ENCODE measurements at places on chromosomes 16 and 17.
A peak's percentile ranks its signal among the peaks of the same experiment; 100 is the strongest.

DNA sequence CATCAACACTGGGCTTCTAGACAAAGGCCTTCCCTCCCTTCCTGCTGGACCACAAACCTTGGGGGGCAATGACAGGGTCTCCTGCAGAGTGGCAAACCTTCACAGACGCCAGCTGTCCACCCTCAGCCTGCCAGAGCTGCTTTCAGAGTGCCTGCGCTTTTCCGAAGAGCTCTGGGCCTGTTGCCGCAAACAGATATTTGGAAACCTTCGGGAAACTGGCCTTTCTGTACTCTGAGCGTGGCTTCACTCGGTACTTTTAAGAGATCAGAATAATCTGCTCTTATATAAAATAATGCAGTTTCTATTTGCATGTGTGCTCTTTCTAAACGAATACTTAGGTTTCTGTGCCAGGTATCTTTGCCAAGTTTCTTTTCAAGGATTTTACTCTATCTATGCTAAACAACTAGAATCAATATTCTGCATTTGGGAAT, 152.1 kb upstream of the CHMP6 start:
- no peak for DNase-seq

DNA sequence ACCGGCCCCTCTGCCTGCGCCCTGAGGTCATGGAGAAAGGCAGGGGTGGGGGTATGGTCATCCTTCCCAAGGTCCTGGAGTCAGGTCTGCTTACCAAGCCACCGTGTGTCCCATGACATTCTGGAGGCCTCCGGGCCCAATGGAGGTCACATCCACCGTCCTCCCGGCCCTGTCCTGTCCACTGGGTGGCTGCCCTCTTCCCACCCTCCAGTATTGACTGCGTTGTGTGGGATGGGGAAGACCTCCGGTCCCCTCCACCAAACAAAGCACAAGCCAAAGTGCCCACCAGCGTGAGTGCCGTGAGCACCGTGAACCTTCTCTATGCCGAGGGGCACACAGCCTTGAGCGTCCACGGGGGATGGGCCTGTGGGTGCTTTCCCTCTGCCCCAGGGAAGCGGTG, 37.2 kb downstream of the LMF1 start:
- no peak for DNase-seq

- DNase-seq: peak; percentile 41
Measured at GRCh38 chr16:526181-527014, 1.1 kb upstream of the CAPN15 start.

GRCh38 chr17:7650509-7651096, at the start of gene ATP1B2:
Gene ATP1B2, plus strand, starts transcription at chr17:7650926. Its CDS starts 593 bp downstream, at chr17:7651519.
- DNase-seq: peak; percentile 8

DNA sequence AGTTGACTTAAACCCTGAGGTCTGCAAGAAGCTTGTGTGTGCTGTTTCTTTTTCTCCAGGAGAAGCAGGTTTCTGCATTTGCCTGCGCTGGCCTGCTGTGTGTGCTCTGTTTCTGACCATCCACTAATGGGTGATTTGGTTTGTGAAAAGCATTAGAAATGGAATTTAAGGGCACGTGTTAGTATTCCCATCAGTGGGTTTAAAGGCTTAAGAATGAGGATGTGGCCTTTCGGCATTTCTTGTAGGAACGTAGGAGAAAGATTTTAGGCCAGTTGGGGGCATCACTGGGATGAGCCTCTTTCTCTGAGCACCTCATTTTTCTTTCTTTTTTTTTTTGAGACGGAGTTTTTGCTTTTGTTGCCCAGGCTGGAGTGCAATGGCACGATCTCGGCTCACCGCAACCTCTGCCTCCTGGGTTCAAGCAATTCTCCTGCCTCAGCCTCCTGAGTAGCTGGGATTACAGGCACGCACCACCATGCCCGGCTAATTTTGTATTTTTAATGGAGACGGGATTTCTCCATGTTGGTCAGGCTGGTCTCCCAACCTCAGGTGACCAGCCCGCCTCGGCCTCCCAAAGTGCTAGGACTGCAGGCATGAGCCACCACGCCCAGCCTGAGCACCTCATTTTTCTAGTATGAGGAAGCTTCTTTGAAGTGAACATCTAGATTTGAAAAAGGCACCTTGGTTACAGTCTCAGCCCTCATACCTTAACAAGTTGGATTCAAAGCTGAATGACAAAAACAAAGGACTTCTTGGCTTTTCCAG, 110.3 kb downstream of the BANP start:
- DNase-seq: no peak

- no peak for DNase-seq
Measured at GRCh38 chr16:22117609-22118008, 25.3 kb downstream of the VWA3A start.

- DNase-seq: no peak
Measured at GRCh38 chr16:66326991-66327513, 39.4 kb upstream of the CDH5 start.

GRCh38 chr16:12323007-12323758, 346.6 kb downstream of the SNX29 start:
- DNase-seq: peak; percentile 17

- DNase-seq: no peak
Measured at GRCh38 chr17:76575570-76575969, 10.1 kb downstream of the ST6GALNAC2 start.

DNA sequence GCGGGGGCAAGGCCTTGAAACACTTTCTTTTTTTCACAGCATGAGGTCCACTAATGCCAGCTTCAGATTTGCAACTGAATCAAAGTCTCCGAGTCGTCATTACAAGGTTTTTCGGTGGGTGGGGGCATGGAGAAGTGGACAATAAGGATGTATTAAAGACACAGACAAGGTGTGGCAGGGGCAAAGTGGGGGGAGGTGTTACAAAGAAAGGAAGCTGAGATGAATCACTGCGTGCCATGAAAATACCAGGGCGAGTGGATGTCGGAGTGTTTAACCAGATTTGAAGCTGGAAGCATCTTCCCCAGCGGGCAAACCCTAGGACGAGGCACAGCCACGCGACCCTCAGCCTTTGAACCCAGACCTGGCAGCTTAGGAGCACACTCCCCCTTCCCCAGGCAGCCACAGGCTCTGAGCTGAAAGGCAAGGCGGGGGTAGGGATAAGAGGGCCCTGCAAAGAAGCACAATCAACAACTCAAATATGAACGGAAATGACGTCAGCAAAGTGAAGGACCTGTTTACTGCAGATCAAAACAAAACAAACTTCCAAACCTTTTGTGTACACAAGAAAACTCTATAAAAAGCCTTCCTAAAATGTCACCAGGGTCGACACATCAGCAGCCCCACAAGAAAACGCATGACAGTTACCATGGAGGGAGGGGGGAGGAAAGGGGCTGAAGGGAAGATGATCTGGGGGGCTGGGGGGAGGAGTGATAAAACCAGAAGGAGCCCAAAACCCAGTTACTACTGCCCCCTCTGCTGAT, 5.6 kb upstream of the ZFHX3 start:
- no peak for DNase-seq

GRCh38 chr17:1177016-1177700, 2.6 kb downstream of the ABR start:
- DNase-seq: peak; percentile 42

DNA sequence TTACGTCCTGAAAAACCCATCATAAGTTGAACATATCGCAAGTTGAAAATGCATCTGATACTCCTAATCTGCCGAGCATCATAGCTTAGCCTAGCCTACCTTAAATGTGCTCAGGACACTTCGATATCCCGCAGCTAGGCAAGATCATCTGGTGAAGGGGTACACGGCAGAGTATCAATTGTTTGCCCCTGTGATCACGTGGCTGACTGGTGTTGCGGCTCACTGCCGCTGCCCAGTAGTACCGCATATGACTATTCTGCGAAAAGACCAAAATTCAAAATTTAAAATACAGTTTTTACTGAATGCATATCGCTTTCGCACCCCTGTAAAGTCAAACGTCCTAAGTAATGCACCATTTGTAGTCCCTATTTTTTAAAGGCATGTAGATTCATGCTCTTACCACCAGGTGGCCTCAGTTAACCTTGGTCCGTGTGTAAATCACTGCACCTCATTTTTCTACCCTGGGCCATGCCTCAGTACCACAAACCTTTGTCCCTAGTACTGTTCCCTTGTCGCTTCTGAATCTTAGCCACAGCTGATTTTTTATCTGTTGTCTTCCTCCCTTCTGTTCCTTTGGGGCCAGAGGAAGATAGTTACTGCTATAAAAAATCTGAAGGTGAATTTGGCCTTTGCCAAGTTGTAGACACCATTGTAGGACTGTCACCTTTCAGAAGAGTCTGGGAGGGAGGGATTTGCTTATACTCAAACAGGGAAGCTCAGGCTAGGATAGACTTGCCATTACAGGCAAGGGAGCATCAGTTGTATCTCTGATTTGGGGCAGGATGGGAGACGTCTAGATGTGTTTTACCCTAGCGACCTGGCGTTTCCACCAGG, 34.4 kb downstream of the WWP2 start:
- peak; percentile 82 for DNase-seq

DNA sequence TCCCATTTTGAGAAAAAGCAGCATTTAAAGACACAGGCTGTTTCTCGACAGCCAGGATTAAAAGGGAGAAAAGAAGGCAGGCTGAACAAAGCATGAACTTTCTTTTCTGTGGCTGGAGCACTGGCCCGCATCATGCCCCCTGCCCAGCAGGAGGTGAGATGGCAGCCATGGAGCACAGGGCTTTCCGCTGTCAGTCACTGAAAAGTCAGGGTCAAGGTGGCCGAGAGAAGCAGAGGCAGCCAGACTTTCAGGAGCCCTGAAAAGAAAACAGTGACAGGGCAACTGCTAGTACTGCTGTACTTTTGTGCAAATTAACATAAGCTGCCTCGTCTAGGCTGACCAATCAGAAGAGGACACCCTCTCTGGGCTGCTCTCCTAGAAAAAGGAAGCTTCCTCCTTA, 5.8 kb upstream of the GP2 start:
- DNase-seq: no peak

- no peak for DNase-seq
Measured at GRCh38 chr17:66351033-66351432, 48.6 kb downstream of the PRKCA start.

DNA sequence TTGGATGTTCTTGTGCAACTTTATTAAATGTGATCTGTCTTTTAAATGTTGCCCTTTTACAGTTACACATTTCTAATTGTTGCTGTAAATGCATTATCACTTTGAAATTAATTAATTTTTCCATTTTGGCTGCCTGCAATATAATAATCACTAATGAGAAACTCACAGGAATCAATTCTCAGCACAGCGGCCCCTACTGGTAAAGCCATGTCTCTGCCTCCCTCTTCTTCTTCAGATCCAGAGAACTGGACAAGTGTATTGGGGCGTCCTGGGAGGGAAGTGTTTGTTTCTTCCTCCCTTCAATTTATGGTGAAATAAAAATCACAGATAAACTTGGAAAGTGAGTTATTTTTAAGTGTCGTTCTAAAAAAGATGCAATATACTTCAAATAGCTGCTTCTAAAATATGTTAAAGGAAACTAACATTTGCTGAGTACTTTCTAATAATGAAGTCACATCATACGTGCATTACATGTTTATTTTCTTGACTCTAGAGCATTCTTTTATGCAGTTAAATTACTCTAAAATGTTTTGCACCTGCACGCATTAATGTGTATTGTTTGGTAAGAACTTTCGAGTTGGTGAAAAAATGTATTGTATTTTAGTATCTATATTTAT, 338.0 kb downstream of the WWOX start:
- peak; percentile 18 for DNase-seq

DNA sequence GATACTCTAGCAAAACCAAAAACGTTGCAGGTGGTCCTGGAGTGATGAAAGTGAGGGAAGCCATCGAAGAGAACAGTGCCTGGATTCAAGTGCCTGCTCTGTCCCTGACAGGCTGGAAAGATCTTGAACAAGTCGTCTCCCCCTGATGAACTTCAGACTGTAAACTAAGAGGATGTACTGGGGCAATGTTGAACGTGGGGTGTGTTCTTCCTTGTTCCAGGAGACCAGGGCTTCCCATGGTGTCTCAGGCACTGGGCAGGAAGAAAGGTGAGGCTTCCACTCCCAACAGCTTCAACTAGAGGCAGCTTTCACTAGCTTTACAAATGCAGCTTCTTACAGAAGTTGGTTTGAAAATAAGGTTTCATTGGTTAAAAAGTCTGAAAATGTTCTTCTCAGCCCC, 21.4 kb upstream of the NF1 start:
- DNase-seq: no peak

DNA sequence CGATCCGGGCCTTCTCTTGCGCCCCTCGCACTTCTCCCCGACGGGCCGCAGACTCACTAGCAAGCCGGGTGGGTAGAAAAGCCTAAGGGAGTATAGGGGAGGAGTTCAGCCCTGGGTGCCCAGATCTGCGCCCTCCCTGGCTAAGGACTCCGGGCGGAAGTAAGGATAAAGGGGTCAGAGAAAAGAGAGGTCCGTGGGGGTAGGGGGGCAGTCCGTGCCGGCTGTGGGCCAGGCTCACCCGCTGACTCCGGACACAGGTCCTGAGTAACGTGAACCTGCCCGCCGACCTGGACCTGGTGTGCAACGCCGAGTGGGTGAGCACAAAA, 1.8 kb downstream of the NAGS start:
- DNase-seq: no peak

- DNase-seq: no peak
Measured at GRCh38 chr17:518047-518735, 165.6 kb upstream of the RPH3AL start.

- DNase-seq: no peak
Measured at GRCh38 chr16:12059216-12059769, 82.8 kb downstream of the SNX29 start.

DNA sequence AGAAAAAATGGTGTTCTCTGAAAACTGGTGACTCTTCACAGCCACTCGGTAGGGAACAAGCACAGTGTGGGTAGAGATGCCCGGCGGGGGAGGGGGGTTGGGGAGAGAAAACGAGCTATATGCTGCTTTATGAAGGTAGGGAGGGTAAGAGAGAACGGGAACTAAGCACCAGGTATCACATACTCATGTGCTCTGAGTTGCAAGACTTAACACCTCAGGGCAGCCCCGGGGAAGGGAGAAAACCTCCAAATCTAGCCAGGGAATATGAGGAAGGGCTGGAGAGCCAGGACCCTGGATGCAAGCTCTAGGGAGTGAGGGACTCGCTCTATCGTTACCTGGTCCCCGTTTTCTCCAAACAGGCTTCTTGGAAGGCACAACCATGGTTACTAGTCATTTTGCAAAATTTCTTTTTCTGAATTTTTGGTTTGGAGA, 35.3 kb downstream of the HIC1 start:
- no peak for DNase-seq

DNA sequence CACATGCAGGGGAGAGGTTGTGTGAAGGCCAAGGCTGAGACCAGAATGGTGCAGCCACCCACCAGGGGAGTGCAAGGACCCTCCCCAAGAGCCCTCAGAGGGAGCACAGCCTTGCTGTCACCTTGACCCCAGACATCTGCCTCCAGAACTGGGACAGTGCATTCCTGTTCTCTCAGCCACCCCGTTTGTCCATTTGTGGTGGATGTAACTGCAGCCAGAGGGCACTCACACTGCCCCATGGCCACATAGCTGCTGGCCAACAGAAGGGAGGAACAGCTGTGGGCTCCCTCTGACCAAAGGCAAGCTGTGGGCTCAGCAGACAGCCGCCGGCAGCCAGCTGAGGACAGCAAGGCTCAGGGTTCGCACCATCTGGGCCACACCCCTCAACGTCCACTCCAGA, 49.8 kb upstream of the KLHDC4 start:
- no peak for DNase-seq

GRCh38 chr17:82031303-82031884, at the start of gene RAC3:
Gene RAC3, plus strand, starts transcription at chr17:82031678. Its CDS starts 84 bp downstream, at chr17:82031762.
- DNase-seq: no peak

- DNase-seq: peak; percentile 58
Measured at GRCh38 chr16:68902003-68902968, 59.0 kb downstream of the TANGO6 start.

- no peak for DNase-seq
Measured at GRCh38 chr16:79082970-79083369, 517.6 kb downstream of the MAF start.

GRCh38 chr16:13402601-13403000, 501.2 kb downstream of the SHISA9 start:
- no peak for DNase-seq

GRCh38 chr17:3009411-3009920, 53.9 kb downstream of the OR1D5 start:
- DNase-seq: no peak

Measured in fibroblast of mammary gland (primary cell).